AG08395 (cell line): ENCODE measurements at places on chromosomes 2 and 18.
A peak's percentile ranks its signal among the peaks of the same experiment; 100 is the strongest.

DNA sequence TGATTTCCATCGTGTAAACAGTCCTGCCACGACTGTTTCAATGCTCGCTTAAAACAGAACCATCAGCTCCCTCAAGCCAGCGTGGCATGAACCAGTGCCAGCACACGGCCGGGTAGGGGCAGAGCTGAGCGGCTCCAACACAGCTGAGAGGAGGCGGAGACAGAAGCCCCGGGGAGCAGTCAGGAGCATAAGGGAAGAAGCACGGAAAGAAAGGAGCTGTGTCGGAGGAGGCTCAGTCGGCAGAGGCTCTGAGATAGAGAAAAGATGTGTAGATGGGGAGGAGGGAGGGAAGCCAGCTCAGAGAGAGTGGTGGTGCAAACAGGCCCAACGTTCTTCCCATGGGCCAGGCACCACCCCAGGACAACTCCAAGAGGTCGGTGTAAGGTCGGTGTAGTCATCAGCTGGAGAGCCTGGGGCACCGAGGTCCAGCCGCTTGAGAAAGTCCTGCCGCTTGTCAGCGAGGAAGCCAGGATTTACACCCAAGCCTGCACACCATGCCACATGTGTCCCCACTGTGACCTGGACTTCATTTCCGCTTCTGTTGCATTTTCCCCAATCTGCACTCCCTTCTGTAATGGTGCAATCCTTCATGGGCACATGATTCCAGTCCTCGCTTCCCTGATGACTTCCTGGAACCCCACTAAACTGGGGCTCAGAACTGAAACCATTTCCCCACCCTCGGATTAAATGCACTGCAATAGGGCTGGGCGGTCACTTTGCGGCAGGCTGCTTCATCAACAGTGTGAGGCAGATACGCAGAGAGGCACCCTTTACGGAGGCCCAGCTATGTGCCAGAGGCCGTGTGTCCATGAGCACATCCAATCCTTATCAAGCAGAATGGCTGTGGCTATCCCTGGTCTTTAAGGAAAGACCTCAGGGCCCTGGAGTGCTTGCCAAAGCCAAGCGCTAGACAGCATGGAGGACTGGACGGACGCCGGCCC is 43.5 kb downstream of the CYP27C1 start:
- DNase-seq, result peak; percentile 78

GRCh38 chr2:110934948-110935347 is 185.8 kb upstream of the BCL2L11 start:
- no peak for DNase-seq

GRCh38 chr18:46211816-46212215 is 107.6 kb downstream of the HAUS1 start:
- peak; percentile 46 for DNase-seq

- peak; percentile 91 for DNase-seq
Measured at GRCh38 chr2:231612109-231612455, 19.4 kb downstream of the TEX44 start.

GRCh38 chr2:224524657-224525056 is 60.5 kb downstream of the CUL3 start:
- DNase-seq, result no peak

DNA sequence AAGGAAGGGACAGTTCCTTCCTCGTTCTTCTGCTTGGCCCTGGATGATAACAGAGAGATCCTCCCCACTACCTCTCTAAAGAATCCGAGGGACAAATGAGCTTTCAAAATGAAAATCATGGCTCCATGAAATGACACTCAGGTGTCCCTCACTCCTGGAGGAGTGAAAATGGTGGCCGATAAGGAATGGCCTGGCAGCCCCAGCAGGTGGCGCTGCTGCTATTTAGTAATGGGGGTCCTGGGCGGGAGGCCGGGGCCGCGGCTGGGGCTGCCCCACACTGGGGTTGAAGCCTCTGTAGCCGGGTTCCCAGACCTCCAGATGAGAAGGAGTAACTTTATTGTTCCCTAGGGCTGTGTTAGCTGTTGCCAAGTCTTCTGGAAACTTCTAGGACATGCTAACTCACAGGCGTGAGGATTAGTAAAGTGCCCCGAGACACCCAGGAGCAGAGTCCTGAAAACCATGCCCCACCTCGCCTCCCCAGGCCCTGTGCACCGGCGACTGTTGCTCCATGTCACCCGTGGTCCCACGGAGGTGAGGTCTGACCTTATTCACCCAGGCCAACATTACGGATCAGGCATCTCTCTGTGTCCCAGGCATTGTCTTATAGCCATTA is 138.0 kb downstream of the CTIF start:
- DNase-seq, result peak; percentile 60

DNA sequence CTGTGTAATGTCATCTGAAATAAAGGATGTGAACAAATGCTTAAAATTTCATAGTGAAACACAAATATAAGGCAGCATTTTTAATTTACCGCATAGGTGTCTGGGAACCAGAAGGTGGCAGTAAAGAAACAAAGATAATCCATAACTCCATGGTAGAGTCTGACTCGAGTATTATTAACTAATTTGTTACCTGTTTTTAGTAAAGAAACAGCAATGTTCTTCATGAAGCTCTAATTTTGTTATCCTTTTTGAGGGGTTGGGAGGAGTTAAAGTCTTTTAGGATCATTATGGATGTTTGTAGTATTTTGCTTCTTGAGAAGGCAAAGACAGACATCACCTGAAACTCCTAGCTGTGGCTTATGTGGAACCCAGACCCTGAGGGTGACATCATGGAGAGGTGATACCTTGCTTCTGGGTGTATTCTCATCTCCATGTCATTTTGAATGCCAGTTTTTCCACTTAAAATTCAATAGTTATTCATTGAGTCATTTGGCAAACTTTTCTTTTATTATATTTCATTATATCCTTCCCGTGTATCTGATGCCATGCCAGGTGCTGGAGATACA is 286.2 kb upstream of the EPAS1 start:
- peak; percentile 69 for DNase-seq

- DNase-seq, result no peak
Measured at GRCh38 chr2:240895656-240896388, at the start of gene MAB21L4. Gene MAB21L4, minus strand, starts transcription at chr2:240896156. Its CDS starts 159 bp downstream, at chr2:240895997.

GRCh38 chr2:152523091-152523490 is 188.1 kb downstream of the FMNL2 start:
- DNase-seq, result peak; percentile 31

DNA sequence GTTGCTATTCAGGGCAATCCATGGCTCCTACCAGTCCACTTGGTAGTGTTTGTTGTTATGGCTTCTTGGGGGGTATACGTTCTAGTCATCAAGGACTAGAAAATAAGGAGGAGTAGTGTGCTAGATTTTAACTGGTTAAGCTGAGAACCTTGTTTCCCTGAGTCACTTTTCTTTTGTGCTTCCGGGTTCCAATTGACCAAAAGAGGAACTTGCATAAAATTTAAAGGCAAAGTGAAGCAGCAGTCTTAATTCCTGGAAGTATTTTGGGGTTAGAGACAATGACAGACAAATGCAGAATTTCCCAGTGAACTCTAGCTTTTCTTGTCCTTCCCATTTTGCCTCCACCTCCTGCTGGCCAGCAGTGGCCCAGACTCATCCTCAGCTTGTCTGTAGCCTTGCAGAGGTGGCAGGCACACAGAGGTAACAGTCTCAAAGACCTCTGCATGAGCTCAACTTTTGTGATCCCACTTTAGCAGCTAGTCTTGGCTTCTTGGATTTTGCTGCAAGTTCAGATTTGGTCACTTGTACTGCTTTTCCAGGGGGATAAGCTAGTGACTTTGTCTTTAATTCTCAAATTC is 1105.8 kb upstream of the NXPH2 start:
- no peak for DNase-seq

DNA sequence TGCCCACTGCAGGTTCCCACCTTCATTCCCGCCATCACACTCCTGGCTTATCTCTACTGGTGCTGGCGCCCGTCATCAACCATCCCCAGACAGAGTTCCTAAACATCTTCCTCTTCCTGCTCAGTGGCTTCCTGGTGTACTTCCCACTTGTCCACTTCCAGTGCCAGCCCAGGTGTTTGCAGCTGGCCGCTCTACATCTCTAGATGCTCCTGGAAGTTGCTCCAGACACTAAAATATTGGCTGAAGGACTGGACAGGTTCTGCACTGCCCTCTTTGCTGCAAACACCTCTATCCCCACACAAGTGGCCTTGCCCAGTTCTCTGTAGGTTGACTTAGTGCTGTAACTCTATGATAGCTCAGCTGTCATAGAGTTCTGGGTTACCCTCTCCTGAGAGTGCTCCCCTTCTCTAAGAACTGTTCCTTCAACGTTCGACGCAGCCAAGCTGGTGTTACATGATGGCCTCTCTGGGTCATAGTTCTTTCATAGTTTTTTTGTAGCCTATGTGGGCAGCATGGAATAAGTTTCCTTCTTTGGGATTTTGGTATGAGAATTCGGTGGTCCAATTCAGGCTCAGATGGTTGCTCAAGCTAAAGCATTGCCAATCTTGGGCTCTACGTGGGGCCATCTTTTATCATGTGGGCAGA is 45.8 kb upstream of the PUM2 start:
- no peak for DNase-seq

DNA sequence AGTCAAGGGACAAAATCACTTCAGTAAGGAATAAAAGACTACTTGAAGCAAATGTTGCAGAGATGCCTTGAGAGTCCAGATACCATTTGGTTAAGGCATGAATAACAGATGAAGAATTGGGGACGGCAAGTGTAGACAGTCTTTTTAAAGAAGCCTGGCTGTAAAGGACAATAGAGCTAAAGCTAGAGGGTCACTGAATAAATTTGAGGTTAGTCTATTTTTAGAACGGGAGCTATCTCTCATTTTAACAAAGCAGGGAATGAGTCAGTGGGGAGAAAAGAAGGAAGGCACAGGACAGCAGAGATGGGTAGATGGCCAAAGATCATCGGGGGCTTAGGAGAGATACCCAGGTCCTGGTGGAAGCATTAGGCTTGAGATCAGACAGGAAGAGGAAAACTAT is 30.6 kb upstream of the CHN1 start:
- DNase-seq, result no peak

- no peak for DNase-seq
Measured at GRCh38 chr2:59015027-59015426, 773.9 kb upstream of the FANCL start.

GRCh38 chr18:75880925-75881504 is 453.5 kb upstream of the SMIM21 start:
- no peak for DNase-seq

- DNase-seq, result no peak
Measured at GRCh38 chr18:25876330-25876948, 214.0 kb downstream of the SS18 start.

DNA sequence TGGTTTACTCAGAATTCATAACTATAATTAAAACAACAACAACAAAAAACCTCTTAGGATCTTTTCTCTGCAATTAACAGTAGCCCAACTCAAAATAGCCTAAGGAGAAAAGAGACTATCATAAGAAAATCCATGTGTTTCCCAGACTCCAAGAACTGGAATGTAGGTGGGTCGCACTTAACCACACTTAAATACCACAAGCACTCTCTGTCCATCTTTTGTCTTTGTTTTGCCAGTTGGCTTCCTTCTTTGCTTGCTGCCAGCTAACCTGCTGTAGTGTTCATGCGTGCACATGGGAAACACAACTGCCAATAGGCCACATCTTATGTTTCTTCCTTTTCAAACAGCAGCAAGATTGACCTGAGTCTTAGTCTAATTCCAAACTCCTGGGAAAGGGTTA is 24.1 kb upstream of the ACVR1 start:
- DNase-seq, result no peak

- DNase-seq, result no peak
Measured at GRCh38 chr2:200155652-200156051, 150.8 kb upstream of the SPATS2L start.

DNA sequence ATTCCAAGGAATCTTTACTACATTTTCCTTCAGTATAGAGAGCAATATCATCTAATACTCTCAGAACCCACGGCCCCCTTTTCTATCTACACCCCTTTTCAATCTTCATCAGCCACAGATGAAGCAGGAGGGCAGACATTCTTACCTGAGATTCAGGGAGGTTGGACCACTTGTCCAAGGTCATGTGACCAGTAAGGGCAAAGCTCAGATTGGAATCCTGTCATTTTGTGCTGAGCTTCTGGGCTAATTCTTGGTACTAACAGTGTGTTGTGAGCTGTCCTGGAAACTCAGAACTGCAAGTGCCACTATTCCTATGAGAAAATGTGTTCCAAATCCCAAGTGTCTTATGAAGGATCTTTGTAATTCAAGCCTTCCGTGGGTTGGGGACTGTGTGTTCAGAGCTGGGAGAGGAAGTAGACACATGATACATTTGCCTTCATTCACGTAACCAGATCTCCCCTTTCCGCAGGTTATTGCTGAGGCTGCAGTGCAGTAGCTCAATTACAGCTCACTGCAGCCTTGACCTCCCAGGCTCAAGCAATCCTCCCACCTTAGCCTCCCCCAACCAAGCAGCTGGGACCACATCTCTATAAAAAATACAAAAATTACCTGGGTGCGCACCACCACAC is 3.3 kb downstream of the CHRNA1 start:
- no peak for DNase-seq

DNA sequence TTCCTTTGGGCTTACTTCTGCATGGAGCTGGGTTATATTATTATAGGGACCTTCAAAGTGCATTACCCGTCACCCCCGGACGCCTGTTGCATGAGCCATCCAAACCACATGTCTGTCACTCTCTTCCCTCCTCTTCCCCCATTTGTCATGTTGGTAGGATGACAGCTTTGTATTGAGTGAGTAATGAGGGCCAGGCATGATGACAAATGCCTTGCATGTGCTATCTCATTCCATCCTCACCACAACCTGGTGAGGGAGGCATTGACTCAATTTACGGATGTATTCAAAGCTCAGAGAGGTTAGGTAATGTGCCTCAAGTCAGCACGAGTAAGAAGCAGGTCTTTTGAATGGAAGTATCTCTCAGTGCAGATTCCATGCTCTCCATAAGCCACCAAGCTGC is 510.5 kb upstream of the TNP1 start:
- peak; percentile 33 for DNase-seq

- DNase-seq, result no peak
Measured at GRCh38 chr2:50657735-50658134, 374.2 kb downstream of the NRXN1 start.

- DNase-seq, result no peak
Measured at GRCh38 chr2:48016225-48017019, 110.1 kb upstream of the FBXO11 start.

- no peak for DNase-seq
Measured at GRCh38 chr2:120960770-120961366, 225.2 kb downstream of the GLI2 start.

- DNase-seq, result peak; percentile 38
Measured at GRCh38 chr2:172208791-172209325, 106.2 kb upstream of the DLX2 start.

- no peak for DNase-seq
Measured at GRCh38 chr2:163554864-163555263, 180.9 kb downstream of the FIGN start.

- DNase-seq, result no peak
Measured at GRCh38 chr18:4748975-4749374, 293.9 kb upstream of the DLGAP1 start.
